ENCODE measurements at places on chromosomes 12 and 14.
A peak's percentile ranks its signal among the peaks of the same experiment; 100 is the strongest.

GRCh38 chr14:74469548-74470518, 23.3 kb downstream of the NPC2 start:
- no peak for DNase-seq

- peak; percentile 54 for DNase-seq
These were observed 11.8 kb upstream of the DERA start for GRCh38 chr12:15899282-15899870.

DNA sequence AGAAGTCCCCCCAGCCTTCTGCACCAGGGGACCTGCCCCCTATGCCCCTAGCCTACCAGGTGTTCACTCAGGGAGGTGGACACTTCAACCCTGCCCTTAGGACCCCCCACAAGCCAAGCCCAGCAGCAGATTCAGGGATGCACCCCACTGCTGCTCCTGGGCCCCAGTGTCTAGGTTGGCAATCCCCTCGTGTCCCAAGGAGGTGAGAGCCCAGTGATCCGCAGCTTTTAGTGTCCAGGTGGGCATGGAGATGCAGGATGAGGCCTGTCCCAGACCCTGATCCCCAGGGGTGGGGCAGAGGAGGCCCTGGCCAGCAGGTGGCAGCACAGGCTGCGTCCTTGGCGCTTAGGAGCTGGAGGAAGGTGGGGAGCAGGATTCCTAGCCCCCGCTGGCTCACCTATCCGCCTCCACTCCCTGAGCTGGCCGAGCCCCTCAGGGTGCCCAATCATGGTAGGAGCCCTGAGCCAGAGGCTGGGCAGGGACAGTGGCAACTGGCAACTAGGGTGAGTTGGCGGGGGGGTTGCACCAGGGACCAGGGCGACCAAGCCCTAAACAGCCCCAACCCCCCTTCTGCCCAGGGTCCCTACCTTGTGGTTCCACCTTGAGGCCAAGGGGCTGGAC, 4.1 kb downstream of the CKB start:
- DNase-seq: peak; percentile 36

DNA sequence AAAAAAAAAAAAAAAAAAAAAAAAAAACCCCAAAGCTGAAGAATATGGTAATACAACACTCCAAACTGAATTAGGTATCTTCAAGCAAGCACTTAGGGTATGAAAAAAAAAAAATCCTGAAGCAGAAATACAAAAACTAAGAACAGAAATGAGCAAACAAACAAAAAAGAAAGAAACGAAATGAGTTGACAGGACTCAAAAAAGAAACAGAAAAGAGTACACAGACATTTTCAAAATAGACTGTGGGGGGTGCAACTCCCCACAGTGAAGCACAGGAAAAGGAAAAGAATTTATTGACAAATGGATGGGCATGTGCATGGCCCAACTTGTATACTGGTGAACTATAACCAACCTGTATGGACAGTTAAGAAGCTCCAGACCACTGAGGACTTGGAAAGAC, 24.6 kb downstream of the RPS6KA5 start:
- no peak for DNase-seq

DNA sequence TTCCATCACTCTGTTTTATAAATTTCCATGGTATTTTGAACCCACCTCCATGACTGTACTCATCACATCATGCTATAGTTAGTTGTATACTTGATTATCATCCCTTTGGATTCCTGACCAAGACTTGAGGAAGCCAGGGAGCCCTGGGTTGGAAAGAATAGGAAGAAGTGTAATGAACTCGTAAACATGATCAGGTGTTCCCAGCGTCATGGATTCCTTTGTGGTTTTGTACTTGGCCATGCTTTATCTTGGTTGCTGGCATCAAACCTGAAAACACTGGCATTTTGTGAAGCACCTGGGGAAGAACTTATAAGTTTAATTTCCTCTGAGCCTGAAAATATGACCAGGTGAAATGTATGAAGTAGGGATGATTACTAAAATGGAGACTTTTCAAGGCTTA, 76.4 kb downstream of the CHST11 start:
- DNase-seq: no peak

Data from CD4-positive, alpha-beta T cell treated with Interleukin-4 for 4 hours (primary cell).